AG08395 (cell line): ENCODE measurements at places on chromosomes 5 and 9.

- no peak for DNase-seq
Observed at GRCh38 chr5:111820072-111820471, 63.1 kb upstream of the NREP start.

DNA sequence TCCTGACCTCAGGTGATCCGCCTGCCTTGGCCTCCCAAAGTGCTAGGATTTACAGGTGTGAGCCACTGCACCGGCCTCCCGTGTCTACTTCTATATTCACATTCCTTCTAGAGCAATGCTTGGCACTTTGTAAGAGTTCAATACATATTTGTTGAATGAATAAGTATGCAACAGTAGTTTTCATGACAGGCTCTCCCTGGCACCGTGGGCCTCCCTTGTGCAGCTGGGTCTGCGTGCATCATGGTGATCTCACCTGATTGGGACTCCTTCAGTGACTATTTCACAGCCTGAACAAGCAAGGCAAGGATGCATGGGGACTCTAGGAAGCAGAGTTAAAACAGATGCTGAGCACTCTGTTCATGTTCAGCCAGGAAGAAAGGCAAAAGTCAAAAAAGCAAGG, 6.8 kb upstream of the ZBTB34 start:
- peak; percentile 17 for DNase-seq

- DNase-seq: no peak
Observed at GRCh38 chr9:113888336-113888735, 12.2 kb downstream of the ZNF618 start.

DNA sequence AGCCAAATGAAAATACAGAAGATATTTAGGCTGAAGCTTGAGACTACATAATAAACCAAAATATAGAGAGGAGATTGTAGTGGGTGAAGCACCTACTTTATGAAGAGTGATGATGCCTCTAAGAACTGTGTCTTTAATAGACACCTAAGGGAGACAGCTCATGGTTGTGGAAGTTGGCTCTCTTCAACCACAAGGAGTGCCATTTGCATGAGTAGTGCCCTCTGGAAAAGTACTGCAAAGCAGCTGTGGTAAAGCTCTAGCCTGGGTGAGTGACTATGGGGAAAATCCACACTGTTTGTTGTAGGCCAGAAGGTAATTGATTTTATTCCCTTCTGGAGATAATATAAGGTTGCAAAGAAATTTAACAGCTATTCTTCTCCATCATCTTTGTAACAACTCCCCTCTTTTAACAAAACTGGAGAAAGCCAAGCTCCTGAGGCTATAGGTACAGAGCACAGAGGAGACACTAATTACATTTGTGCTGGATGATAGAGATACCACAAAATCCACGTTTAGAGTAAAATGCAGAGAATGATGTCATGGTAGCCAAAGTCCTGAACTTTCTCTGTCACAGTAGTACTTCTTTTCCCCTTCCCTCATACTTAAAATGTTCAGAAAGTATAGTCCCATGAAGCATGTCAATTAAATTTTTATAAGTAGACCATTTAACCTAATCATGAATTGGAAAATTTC, 122.8 kb downstream of the STARD4 start:
- DNase-seq: peak; percentile 80
